A549 treated with CpdA at 1 μM for 4 hours (cell line): ENCODE measurements at places on chromosomes 7 and 10. TPM values are rescaled to one million over a fixed set of nuclear protein-coding genes. Genes with fewer than 3 reads are reported as not detected.

The ACTL6B gene
- not detected in 5 replicates for total RNA-seq

The NANOS1 gene
- total RNA-seq, result 2.0 to 2.6 TPM (median 2.3 TPM) in 5 replicates

The IFIT2 gene
- total RNA-seq, result 2.3 to 4.9 TPM (median 3.1 TPM) in 5 replicates

The OGDH gene
- total RNA-seq, result 28.7 to 33.1 TPM (median 31.1 TPM) in 5 replicates

The SLC18A2 gene
- 0.05 to 0.06 TPM (median 0.06 TPM) in 3 of 5 replicates, not detected in the others for total RNA-seq

The NPSR1 gene
- total RNA-seq, result not detected in 5 replicates

The AOAH gene
- 0.05 TPM in 1 of 5 replicates, not detected in the others for total RNA-seq

The PGAM2 gene
- not detected in 5 replicates for total RNA-seq

The AKR1C8 gene
- 0.19 to 0.31 TPM in 2 of 5 replicates, not detected in the others for total RNA-seq

The CREB5 gene
- total RNA-seq, result 3.6 to 5.1 TPM (median 4.0 TPM) in 5 replicates

The SPDYE1 gene
- total RNA-seq, result not detected in 5 replicates
